ENCODE measurements at places on chromosomes 6 and 20.

GRCh38 chr6:80133020-80133419, 26.5 kb downstream of the BCKDHB start:
- DNase-seq: peak; percentile 25

DNA sequence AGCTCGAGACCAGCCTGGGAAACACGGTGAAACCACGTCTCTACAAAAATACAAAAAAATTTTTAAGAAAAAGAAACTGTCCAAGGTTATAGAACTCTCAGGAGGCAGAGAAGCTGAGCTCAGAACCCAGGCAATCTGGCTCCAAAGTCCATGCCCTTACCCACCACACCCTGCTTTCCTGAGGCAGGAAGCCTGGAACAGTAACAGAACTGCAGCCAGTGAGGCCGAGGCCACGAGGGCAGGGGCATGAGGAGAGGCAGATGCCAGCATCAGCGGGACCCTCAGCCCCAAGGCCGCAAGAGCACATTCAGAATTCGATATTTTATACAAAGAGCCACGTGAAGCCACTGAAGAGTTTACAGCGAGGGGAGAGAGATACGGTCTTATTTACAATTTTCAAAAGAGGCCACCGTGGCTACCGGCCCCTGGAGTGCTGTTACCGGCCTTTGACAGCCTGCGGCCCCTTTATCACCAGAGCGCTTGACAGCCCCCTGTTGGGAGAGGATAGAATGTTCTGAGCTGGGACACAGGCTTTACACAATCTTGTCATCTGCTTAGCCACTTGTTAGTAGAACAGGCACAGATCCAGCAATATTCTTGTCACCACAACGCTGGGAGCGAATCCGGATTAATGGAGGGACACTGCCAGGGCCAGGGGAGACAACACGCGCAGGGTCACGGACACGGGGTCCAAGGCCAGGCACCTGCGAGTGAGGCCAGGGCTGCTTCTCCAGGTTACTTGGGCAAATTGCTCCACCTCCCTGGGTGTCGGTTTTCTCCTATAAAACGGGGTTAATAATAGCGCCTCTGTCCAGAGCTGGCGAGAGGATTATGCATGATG, 5.6 kb downstream of the SPATA2 start:
- DNase-seq: no peak

DNA sequence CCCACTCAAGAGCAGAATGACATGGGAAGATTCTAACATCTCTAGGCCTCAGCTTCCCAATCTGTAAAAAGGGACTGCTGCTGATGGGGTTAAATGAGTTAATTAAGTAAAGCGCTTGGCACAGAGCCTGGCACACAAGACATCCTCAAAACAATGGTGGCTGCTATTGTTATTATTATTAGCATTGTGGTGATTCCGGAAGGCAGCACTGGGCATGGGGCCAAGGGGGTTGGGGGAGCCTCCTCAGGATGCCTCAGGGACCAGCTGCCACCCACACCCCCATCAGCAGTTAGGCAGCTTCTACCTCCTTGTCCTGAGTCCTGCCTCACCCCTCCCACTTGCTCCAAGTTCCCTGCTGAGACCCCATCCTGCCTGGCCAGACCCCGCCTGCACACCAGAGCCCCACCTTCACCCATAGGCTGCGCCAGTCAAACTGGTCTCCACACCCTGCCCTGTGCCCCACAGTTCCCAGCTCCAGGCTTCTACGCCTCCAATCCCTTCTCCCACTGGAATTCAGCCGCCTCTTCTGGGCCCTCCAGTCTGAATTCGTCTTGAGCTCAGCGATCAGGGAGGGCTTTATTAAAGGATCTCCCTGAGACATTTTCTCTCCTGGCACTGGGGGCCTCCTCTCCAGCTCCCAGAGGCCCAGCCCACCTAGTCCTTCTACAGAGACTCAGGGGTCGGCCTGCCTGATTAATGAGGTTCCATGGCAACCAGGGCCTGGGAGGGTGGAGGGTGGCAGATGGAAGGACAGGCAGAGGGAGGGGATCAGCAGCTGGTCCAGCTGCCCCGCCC, 1.5 kb downstream of the E2F1 start:
- no peak for DNase-seq

DNA sequence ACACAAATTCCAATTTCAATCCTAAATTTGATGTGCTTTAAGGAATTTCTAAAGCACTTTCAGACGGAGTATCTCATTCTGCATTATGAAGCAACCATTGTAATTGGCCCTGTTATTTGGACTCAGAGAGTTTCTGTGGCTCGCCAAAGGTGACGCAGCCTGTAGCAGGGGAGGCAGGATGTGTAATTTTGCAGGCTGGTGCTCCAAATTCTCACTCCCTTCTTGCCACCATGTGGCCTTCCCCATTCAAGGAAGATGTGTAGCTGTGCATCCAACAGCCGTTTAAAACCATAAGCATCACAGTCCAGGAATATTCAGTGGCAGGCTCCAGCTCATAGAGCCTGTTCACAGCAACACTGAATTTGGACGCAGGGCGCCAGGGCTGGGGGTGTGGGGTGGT, 45.8 kb downstream of the AGPAT4 start:
- no peak for DNase-seq

GRCh38 chr20:11426948-11427347, 490.7 kb upstream of the BTBD3 start:
- no peak for DNase-seq
